ENCODE measurements at places on chromosomes 11 and 22.

GRCh38 chr11:64395545-64396078, 36.6 kb downstream of the RPS6KA4 start:
- DNase-seq = no peak

DNA sequence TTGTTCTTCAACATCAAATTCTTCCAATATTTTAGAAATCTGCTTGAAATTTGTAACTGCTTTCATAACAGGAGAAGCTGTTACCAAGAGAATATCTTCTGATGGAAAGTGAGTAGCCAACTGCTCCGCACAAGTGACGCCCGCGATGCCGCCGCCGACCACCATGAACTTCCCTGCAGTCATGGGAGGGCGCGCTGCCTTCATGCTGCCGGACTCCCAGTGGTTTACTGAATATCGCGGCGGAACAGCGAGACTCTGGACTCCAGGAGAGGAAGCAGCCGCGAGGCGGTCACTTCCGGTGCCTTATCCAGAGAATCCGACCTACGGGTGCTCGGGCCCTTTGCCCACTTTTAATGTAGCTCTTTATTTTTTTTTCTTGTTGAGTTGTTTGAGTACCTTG, 190.6 kb downstream of the GUCY1A2 start:
- no peak for DNase-seq

DNA sequence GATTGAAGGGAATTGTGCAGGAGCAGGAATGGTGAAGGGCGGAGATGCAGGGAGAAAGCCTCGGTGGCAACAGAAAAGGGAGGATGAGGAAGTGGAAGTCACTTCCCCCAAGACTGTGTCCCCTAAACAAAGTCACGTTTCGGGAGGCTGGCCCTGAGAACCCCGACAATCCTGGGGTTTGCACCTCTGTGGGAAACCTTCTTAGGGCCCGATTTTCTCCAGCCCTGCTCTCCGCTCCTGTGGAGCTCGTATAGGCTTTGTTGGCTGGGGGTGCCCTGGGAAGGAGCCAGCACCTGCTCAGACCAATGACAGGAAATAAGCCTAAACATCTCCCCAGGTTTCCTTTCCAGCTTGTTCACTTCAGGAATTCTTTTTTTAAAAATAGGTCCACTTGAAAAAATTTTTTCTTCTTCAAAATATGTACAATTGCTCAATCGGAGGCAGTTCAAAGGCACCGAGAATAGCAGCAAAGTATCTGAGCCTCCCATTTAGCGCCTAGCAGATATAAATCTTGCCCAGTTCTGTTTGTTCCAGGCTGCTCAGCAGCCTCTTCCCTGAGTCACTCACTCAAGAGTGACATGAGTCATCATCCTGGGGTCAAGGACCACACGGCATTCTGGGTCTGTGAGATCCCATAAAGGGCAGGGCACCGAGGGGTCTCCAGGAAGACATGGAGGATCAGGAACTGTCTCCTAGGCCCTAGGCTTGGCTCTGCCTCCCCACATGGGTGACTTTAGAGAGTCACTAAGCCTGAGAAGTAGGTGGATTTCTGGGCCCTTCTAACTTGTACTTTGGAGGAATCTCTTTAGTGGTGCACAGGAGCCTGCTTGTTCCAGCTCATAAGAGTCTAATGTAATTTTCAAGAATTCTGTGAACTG, 34.0 kb downstream of the IRAG1 start:
- no peak for DNase-seq

DNA sequence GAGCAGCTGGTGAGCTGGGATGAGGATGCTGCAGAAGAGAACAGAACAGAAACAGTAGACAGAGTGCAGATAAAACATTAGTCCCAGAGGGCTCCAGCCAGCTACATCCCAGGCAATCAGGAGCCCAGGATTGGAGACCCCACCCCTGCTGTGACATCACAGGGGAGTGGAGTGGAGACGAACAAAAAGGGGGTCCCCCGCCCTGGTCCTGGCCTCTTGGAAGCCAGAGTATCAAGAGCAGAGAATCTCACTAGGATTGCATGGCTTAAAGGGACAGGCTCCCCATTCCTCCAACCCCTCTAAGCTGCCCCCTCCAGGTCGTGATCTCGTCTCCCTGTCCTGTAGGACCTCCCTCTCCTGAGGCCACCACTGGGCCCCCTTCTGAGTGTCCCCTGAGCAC, at the start of gene P2RX3:
P2RX3 (plus strand) TSS at position 211 of the 400 bp plus-strand sequence. CDS start 199 bp downstream, outside the sequence.
- no peak for DNase-seq
